ENCODE measurements at places on chromosomes 3 and 15. TPM values are rescaled to one million over a fixed set of nuclear protein-coding genes. Genes with fewer than 3 reads are reported as not detected.

GRCh38 chr3:34260271-34261000 is 462.0 kb downstream of the PDCD6IP start:
- DNase-seq, result peak; percentile 62

GRCh38 chr3:95506174-95506573 is 1308.2 kb upstream of the EPHA6 start:
- DNase-seq, result no peak

Gene SEMA3F
- total RNA-seq, result 34.1 TPM

- DNase-seq, result no peak
Observed at GRCh38 chr15:81784751-81785150, 261.1 kb downstream of the MEX3B start.

Gene ZNF620
- total RNA-seq, result 3.2 TPM

- peak; percentile 4 for DNase-seq
Observed at GRCh38 chr15:82533801-82534200, 6.5 kb downstream of the RPS17 start.

- DNase-seq, result no peak
Observed at GRCh38 chr15:44296625-44297524, 8.4 kb downstream of the GOLM2 start.

Gene CDC25A
- 0.66 TPM for total RNA-seq

- DNase-seq, result no peak
Observed at GRCh38 chr3:95319921-95320494, 1257.1 kb downstream of the NSUN3 start.

GRCh38 chr3:152388631-152389030 is 119.9 kb downstream of the MBNL1 start:
- DNase-seq, result no peak

Gene CD200
- 10.5 TPM for total RNA-seq

DNA sequence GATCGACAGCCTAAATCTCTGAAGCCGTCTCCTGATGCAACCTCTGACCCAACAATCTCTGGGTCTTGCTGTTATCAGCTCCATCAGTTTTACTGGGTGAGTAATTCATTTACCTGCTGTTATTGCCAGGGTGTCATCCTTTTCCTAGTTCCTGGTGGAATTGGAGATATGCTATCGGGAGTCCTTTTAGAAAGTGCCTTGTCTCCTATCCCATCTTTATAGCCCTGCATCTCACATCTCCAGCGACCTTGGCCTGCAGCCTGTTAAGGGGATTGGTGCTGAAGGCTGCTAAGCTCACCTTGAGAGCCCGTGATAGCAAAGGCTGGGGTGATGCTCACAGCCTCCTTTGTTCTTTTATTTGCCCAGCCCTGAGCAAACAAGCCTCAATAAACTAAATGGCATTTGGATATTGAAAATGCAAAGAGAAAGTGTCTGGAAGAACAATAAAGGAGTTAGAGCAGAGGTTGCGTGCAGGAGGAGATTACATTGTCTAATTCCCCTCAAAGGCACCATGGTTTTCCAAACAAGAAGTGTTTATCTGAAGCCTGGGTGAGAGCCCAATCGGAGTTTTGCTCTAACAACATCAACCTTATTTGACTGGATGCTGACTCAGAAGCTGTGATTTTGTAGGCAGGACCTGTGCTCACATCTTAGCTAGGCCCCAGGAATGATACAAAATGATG is 101.8 kb downstream of the RPLP1 start:
- peak; percentile 55 for DNase-seq

Gene CCDC50
- total RNA-seq, result 104 TPM

Gene STRA6
- 0.75 TPM for total RNA-seq

DNA sequence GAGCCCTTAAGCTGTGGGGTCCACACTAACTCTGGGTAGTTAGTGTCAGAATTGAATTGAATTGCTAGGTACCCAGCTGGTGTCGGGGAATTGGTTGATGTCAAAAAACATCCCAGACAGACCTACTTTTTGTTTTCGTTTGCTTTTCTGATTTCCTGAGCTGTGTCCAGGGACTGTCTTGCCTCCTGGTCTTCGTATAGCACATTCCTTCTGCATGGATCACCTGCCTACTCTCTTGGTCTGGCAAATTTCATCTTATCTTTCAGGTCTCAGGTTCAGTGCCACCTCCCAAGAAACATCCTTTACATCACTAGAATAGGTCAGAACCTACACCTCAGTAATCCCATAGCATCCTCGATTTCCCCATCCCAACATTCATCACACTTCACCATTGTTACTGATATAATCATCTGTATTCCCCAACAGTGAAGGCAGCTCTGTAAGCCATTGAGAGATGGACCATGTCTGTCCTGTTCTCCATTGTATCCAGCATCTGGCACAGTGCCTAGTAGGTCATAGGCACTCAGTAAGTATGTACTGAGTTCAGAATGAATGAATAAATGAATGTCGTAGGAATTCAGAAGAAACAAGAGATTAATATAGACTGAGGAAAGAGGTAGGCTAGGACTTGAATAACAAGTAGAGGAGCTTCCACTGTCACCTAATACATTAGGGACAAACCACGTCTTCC is 81.2 kb downstream of the ANP32A start:
- no peak for DNase-seq

- no peak for DNase-seq
Observed at GRCh38 chr3:43465109-43465508, 156.7 kb downstream of the ANO10 start.

DNA sequence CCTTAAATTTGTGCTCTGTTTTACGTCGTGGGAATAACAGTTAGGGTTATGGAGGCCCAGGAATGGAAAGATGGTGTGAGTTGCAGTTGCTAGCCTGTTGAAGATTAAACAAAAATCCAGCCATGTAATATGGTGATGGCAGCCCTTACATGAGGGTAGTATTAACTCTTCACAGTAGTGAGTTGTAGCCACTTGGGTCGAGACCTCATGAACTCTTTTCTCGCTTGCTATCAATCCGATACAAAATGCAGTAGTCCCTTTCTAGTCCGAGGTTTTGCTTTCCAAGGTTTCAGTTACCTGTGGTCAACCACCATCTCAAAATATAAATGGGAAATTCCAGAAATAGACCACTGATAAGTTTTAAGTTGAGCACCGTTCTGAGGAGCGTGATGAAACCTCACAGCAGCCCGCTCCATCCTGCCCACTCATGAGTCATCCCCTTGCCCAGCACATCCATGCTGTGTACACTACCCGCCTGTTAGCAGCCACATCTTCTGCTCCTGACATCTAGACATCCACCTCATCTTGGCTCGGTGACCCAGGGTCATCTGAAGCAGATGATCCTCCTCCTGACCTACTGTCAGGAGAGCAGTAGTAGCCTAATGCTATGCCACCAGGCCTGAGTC is 177.9 kb downstream of the CDIN1 start:
- no peak for DNase-seq

- DNase-seq, result no peak
Observed at GRCh38 chr15:33163816-33164215, 30.7 kb downstream of the FMN1 start.

DNA sequence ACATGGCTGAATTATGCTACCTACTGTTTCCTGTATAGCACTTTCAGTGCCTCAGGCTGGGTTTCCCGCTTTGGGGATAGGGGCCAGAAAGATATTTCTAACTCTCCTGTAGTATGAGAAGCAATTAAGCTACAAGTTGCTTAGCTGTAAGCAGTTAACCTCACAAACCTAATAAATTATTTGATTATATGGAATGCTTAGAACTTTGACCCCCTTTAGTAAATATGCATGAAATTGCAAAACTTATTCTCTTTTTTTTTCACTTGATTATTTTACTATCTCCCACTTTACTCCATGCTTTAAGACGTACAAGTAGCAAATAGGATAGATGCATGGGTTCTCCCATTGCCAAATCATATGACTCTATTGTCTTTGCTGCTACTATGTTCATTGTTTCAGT is 27.5 kb upstream of the CHMP2B start:
- DNase-seq, result no peak

Gene ZNF860
- 1.8 TPM for total RNA-seq

Gene FBXO40
- 0.03 TPM for total RNA-seq

Gene LMCD1
- 77.9 TPM for total RNA-seq

- no peak for DNase-seq
Observed at GRCh38 chr15:67690936-67691335, 134.4 kb upstream of the SKOR1 start.

GRCh38 chr15:69853544-69853951 is 244.2 kb downstream of the TLE3 start:
- DNase-seq, result no peak

- DNase-seq, result no peak
Observed at GRCh38 chr3:54918516-54918915, 9.3 kb downstream of the LRTM1 start.

Gene KCNH8
- total RNA-seq, result 0.89 TPM

DNA sequence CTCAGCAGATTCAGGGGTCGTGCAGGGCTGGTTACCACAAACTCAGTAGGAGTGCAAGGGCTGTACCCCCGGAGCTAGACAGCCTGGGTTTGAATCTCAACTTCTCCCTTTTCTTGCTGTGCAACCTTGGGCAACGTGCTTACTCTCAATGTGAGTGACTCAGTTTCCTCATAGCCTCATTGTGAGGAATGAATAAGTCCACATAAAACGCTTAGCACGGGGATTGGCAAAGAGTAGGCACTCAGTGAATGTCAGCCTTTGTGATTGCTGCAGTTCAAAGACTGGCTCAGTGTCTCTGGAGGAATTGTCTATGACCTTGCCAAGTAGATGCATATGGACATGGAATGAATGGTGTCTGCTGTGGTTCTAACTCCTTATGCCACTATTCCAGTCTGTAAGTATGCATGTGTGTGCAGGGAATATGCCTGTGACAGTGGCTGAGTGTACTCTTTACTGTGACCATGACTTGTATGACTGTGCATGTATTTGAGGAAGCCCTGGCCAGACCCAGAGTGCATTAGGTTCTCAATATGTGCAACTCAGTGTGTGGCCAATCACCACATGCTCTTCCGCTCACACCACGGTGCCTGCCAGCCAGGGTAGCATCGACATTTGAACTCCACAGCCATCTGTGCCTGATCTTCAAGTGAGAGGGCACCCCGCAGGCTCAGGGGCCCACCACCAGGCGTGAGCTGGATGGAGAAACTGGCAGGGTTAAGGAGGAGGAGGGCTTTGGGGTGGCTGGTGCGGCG is 900 bp upstream of the HYAL3 start:
- no peak for DNase-seq

- no peak for DNase-seq
Observed at GRCh38 chr3:79383402-79384012, 384.3 kb downstream of the ROBO1 start.

GRCh38 chr15:60340207-60340921 is 57.4 kb downstream of the ANXA2 start:
- DNase-seq, result no peak

GRCh38 chr3:115040673-115041286 is 106.3 kb downstream of the ZBTB20 start:
- peak; percentile 32 for DNase-seq

- peak; percentile 63 for DNase-seq
Observed at GRCh38 chr3:126129398-126129891, 45.5 kb upstream of the SLC41A3 start.

GRCh38 chr3:38743043-38743442 is 73.0 kb downstream of the SCN10A start:
- DNase-seq, result no peak

Gene HTR3C
- 0.14 TPM for total RNA-seq

DNA sequence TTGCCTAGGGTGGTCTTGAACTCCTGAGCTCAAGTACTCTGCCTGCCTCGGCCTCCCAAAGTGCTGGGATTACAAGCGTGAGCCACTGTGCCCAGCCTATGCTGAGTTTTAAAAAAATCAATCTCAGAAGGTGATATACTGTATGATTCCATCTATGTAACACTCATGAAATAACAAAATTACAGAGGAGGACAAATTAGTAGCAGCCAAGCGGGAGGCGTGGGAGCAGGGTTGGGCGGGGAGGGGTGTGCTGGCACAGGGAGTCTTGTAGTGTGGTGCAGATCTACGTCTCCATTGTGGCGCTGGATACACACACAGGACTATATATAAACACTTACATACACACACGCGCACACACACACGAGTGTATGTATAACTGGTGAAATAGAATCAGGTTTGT is 80.6 kb upstream of the LINGO1 start:
- DNase-seq, result no peak

GRCh38 chr15:31100738-31101137 is 787 bp downstream of the TRPM1 start:
- DNase-seq, result no peak

DNA sequence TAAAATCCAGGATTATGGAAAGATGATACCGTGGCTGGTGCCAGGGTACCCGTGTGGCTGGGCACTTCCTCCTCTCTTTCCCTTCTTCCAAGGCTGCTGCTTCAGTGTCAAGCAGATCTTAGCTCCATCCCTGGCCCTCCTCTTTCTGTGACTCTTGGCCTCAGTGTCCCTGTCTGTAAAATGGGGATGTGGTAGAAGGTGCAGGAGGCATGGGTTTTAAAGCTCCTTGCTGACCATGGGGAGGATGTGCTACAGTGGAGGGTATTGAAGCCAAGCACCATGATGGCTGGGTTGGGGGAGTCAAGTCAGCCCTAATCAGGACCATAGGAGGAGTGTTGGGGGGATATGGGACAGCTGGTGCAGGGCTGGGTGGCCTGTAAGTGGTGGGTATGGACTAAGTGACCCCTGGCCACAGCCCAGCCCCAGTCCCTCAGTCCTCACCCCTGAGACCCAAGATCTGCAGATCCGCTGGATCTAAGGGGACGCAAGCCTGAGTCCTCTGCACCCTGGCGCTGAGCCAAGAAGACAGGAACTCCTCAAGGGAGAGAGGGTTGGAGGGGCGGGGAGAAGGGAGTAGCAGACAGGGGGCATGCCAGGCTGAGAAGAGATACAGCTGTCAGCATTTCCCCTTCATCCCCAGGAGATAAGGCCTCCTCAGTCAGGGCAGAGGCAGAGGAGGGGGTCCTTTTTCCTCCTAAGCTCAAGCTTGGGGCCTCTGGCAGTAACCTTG is 12.0 kb downstream of the PTH1R start:
- DNase-seq, result no peak

Gene NEO1
- total RNA-seq, result 92.8 TPM

DNA sequence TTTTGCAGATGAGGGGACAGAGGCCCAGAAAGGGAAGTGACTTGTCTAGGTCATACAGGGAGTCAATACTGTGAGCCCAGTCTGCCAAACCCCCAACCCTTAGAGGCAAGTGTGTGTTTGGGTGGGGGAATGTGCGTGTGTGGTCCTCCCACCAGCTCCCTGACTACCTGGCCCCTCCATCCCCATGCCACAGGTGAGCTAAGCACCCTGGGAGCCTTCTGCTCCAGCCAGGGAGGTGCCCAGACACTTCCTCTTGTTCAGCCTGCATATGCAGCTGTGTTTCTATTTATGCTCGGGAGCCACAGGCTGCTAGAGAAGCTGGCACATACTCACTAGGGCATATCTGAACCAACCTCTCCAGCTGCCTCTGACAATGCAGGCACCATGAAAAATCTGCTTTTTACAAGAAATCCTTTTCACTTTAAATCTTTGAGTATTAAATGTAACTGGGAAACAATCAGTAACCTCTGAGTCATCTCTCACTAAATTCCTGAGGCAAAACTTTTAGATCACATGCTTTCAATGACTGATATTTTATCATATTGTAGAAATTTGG is 20.7 kb downstream of the TBC1D2B start:
- DNase-seq, result no peak

DNA sequence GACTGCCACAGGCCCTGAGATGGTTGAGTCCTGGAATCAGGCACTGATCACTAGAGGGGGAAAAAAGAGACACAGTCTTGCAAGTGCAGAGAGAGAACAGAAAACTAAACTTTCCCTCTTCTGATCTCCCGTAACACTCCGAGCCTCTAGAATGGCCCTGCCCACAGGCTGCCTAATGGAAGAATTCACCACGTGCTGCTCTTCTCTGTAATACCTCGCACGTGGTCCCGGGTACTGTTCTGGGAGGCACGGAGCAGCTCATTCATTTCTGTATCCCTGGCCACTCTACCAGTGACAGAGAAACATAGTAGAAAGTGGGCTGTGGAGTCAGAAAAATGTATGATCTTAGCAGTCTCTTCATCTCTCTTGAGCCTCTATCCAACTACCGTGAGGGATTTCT is 30.4 kb downstream of the VGLL4 start:
- DNase-seq, result no peak

Measured in mucosa of gallbladder (tissue), 1 donor.